ENCODE measurements at places on chromosomes 16 and 17.

GRCh38 chr16:70767377-70768202 is 33.4 kb downstream of the VAC14 start:
- no peak for DNase-seq

GRCh38 chr16:48907906-48908634 is 298.1 kb upstream of the N4BP1 start:
- no peak for DNase-seq

GRCh38 chr16:72876221-72876620 is 171.7 kb downstream of the ZFHX3 start:
- no peak for DNase-seq

- DNase-seq = no peak
These were observed 3.4 kb downstream of the NOD2 start for GRCh38 chr16:50696575-50697420.

GRCh38 chr16:15509593-15510535 is 75.5 kb downstream of the BMERB1 start:
- DNase-seq = no peak

DNA sequence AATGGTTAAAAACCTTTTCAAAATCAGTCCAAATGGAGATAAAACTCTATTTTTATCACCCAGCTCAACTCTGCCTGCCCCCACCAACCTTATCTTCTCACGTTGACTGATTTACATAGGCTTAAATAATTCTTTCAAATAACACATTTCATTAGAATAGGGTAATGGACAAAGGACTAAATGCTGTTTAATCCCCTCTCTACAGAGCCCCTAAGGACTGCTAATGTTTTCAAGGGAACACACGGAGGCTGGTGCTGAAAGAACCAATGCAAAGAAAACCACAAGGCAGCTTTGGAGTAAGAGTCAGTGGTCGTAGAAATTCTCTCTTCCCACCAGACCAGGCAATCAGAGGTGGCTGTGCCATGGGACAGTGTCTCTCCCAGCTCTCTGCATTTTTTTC is 445.7 kb upstream of the MAF start:
- DNase-seq = no peak

- DNase-seq = no peak
These were observed 219.6 kb upstream of the TNRC6C start for GRCh38 chr17:77738751-77739531.

- DNase-seq = no peak
These were observed 1.4 kb downstream of the DHX33 start for GRCh38 chr17:5467416-5467815.

DNA sequence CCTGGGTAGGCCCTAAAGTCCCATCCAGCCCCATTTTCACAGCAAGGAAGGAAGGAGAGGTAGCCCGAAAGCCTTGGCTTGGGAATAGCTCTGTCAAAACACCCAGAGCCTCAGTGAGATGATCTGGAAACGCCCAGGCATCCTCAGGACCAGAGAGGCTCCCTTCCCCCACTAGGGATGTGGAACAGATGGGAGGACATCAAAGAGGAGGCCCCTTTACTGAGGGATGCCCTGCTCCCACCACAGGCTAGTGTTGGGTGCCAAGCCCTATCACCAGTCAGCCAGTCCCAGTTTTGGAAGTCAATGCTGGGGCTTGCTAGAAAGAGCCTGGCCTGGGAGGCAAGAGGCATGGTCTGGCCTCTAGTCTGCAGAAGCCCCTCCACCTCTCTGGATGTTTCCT is 4.7 kb downstream of the TPPP3 start:
- DNase-seq = no peak

DNA sequence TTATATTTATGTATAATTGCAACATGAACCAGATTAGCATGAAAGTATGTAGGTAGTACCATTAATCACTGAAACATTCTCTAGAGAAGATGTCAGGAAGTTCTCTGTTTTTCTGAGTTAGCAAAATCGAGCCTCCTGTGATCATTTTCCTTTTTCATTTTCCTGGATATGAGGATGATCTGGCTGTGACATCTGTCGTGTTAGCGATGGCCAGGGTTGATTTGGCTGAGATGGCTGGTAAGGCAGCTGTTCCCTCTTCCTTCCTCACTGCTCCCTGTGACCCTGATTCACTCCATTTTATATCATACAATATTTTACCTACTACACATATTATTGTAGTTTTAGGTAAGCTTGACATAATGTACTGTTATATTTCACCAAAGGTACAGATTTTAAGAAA is 10.3 kb downstream of the CNTNAP4 start:
- DNase-seq = no peak

DNA sequence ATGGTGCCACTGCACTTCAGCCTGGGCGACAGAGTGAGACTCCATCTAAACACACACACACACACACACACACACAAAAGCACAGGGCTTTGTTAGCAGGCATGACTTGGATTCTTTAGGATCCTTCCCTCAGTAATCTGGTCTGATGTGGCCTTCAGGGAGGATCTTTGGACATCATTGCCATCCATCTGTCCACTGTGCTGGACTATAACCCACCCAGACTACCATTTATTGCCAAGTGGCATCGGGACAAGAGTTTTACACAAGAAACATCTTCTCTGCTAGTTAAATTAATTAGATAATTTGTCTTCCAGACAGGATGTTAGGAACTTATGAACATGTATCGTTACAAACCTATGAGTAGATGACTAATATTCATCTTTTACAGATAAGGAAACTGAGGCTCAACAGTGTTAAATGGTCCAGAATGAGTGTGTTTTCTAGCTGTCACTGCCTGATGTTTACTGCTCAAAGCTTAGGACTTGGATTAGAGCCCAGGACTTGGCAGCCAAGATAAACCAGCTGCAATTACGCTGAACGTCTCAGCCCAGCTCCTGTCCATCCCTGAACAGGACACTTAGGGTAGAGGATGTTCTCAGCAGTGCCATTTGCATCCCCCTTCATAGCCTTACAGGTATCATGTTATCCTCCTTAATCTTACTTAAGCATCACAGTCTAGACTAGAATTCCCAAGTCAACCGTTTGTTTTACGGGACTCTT is 285.8 kb downstream of the WWOX start:
- DNase-seq = no peak

GRCh38 chr16:61471737-61472136 is 564.5 kb downstream of the CDH8 start:
- DNase-seq = no peak

GRCh38 chr16:75340741-75341491 is 89.5 kb upstream of the BCAR1 start:
- DNase-seq = no peak

DNA sequence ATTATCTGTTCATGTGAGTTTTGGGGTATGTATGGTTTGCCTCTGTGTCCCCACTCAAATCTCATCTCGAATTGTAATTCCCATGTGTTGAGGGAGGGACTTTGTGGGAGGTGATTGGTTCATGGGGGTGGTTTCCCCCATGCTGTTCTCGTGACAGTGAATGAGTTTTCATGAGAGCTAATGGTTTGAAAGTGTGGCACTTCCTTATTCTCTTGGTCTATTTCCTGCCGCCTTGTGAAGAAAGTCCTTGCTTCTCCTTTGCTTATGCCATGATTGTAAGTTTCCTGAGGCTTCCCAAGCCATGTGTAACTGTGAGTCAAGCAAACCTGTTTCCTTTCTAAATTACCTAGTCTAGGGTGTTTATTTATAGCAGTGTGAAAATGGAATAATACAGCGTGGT is 128.1 kb upstream of the HS3ST4 start:
- no peak for DNase-seq

DNA sequence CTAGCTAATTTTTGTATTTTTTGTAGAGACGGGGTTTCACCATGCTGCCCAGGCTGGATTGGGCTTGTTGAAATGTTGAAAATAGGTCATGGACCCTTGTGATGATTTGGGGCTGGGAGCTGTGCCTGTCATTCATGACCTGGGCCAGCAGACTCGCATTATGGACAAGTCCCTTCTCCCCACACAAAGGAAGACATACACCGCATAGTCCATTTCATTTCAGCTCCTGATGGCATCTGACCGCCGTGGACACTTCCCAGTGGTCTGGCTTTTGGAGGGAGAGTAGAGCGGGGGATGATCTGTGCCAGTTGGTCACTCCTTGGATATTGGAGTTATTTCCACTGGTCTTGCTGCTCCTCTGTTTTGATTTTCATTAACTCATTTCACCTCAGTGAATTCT is 34.8 kb downstream of the MPRIP start:
- no peak for DNase-seq

DNA sequence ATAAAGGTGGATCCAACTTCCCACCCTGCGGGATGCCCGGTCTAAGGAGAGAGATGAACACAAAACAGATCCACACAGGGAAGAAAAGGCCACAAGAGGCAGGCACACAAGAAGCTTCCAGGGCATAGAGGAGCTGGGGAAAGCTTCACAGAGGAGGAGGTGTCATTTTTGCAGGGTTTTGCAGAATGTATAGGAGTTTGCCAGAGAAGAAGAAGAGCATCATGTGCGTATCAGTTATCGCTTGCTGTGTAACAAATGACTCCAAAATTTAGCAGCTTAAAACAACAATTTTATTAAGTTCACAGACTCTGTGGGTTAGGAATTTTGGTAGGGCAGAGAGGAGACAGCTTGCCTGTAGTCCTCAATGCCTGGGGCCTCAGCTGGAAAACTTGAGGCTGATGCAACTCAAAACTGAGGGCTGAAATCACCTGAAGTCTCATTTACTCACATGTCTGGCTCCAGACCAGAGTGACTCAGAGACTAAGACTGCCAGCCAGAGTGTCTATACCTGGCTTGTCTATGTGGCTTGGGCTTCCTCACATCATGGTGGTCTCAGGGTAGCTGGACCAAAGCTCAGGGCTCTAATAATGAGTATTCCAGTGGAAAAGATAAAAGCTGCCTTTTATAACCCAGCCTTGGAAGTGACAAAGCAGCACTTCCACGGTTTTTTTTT is 33.9 kb upstream of the ZNF423 start:
- no peak for DNase-seq

- DNase-seq = no peak
These were observed 8.8 kb upstream of the KRT31 start for GRCh38 chr17:41406205-41406604.

GRCh38 chr17:48529683-48530009 is 1.2 kb downstream of the HOXB1 start:
- DNase-seq = no peak

DNA sequence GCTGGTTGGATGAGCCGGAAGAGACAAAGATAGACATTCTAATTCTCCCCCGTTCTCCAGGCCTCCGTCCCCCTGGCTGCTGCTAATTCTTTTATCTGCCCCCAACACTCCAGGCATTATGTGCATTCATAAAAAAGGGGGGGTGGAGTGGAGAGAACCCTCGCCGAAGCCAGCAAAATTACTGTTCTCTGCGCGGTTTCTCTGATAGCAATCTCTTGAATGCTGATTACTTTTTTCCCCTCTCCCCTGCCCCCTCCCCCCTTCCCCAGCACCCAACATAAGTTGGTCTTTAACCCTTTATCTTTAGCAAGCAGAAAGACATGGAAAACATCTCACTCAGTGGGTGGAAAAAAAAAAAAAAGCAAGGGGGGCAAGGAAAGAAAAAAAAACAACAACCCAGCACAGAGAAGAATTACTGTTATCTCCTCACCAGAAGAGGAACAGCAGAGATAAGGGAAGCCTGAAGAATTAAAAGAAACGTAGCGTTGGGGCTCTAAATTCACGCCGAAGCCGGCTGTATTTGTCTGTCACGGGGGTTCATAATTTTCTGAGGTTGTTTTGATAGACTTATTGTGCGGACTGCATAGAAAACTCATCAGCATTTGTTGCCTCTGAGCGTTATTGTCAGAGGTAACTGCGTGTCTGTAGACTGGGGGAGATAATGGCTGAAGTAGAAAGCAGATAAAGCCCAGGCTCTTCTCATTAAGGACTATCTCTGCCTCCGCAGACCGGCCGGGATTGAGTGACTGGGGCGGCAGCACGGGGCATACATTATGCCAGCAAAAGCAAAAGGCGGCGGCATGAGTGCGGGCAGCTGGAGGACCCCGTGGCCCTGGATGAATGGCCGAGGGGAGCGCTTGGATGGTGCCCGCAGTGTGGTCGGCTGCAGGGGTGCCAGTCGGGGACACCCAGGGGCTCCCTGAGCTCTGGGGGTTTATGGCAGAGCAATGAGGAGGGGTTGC is 126.9 kb downstream of the MRM1 start:
- no peak for DNase-seq

DNA sequence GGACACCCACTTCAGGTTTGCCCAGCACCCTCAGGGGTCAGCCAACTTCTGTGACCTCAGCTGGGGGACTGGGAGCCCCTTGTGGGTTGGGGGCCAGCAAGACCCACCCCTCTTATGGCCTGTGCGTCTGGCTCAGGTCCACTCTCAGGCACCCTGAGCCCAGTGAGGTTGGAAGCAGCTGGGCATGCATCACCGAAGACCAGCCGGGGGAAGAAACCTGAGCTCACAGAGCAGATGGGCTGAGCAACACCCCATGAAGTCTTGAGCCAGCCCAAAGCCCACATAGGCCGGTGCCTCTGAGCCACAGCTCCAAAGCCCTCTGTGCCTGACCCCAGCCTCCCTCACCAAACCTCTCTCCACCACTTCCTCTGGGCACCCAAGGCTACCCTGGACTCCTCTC is 166.7 kb downstream of the RBFOX3 start:
- DNase-seq = no peak

DNA sequence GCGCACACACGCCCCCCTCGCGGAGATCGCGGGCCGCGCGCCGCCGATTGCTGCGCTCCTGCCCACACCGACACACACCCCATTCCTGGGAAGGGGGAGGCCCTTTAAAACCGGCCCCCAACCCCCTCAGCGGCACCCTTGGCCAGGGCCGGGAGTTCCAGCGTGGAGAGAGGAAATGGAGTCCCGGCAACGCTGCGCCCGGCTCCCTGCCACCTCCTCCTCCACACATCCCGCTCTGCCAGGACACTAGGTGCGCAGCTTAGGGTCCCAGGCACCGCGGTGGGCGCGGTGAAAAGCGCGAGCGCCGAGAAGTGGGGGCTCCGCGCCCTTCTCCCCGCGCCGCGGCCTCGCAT is 397 bp downstream of the CDC42EP4 start:
- DNase-seq = no peak

DNA sequence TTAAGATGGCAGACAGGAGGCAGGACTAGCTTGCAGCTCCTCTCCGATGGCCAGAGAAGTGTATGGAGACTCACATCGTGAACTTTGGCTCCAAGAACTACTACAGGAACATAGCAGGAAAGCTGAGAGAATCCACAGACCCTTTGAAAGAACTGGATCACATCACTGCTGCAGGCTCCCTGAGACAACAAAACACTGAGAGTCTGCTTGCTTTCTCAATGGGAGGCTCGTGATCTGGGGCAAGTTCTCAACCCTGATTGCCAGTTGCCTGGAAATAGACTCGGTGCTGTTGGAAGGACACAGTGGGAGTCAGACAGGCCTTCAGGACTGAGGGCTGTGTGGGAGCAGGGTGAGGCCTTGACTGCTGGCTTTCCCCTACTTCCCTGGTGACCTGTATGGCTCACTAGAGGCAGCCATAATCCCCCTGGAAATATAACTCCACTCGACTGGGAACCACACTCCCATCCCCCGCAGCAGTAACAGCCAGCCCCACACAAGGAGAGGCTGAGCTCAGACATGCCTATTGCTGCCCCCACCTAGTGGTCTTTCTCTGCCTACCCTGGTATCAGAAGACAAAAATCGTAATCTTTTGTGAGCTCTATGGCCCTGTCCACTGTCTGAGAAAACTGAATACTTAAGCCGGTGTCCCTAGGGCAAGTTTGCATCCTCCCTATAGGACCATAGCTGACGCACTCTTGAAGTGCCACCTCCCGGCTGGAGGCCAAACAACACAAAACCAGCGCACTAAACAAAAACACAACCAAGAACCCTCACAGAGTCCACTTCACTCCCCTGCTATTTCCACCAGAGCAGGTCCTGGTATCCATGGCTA is 238.4 kb downstream of the CEP112 start:
- DNase-seq = no peak

- DNase-seq = no peak
These were observed 25.5 kb downstream of the SERPINF1 start for GRCh38 chr17:1787301-1787902.

- DNase-seq = no peak
These were observed 15.2 kb upstream of the SKAP1 start for GRCh38 chr17:48445248-48445620.

Data from stimulated activated CD4-positive, alpha-beta T cell treated with anti-CD3 and anti-CD28 coated beads, Interleukin-1b, Interleukin-23, amount 100 ng/mL, for 1 hour (primary cell).